ENCODE measurements at places on chromosomes 5 and 9.

GRCh38 chr5:7976411-7977190 is 107.7 kb downstream of the MTRR start:
- DNase-seq = no peak

GRCh38 chr5:54644226-54644625 is 126.7 kb downstream of the SNX18 start:
- no peak for DNase-seq

- DNase-seq = no peak
These were observed 225.5 kb downstream of the NDUFS4 start for GRCh38 chr5:53785924-53786323.

DNA sequence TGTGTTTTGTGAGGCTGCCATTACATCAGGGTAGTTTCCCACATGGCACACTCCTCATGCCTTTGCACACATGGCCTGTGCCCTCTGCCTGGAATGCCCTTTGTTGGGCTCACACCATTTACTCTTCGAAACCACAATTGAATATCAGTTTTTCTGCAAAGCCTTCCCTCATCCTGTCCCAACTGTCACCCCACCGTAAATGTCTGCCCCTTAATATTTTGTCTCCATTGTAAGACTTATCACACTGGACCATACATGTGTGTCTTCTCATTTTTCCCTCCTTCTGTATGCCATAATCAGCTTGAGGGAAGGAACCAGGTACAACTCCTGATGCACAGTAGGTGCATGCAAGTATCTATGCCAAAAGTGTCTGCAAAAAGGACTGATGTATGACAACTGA is 62.7 kb upstream of the TMEM252 start:
- DNase-seq = no peak

DNA sequence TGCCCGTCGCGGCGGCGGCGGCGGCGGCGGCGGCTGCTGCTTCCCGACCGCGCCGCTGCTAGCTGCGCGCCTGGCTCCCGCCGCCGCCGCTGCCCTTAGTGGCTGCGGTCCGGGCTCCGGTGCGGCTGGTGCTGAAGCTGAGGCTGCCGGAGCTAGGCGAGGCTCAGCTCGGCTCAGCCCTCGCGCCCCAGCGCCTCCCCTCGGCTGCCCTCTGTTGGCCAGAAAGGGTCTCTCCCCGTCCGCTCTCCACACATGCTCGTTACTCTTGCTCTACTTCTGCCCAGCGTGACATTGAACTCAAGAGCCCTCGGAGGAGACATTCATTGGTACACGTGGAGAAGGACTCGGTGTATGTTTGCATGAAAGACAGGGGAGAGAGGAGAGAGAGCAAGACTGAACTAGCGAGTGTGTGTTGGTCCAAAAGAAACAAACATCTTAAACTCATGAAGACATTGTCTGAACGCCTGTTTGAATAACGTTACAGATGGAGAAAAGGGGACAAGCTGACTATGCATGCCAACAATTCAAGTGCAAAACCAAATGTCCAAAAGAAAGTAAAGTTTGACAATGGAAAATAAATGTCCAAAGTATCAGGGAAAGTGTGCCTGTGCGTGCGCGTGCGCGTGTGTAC is at the start of gene HCN1:
Gene HCN1, minus strand, starts transcription at position 175 of the 631 bp plus-strand sequence.
- DNase-seq = no peak

GRCh38 chr5:83787631-83788030 is 67.0 kb upstream of the HAPLN1 start:
- DNase-seq = no peak

GRCh38 chr5:88681211-88681803 is 201.7 kb downstream of the MEF2C start:
- DNase-seq = no peak

- DNase-seq = no peak
These were observed 39.4 kb upstream of the BARX1 start for GRCh38 chr9:93994545-93994944.

- no peak for DNase-seq
These were observed 54.3 kb downstream of the CHSY3 start for GRCh38 chr5:129958581-129958980.

- no peak for DNase-seq
These were observed 5.0 kb downstream of the JADE2 start for GRCh38 chr5:134530301-134531077.

DNA sequence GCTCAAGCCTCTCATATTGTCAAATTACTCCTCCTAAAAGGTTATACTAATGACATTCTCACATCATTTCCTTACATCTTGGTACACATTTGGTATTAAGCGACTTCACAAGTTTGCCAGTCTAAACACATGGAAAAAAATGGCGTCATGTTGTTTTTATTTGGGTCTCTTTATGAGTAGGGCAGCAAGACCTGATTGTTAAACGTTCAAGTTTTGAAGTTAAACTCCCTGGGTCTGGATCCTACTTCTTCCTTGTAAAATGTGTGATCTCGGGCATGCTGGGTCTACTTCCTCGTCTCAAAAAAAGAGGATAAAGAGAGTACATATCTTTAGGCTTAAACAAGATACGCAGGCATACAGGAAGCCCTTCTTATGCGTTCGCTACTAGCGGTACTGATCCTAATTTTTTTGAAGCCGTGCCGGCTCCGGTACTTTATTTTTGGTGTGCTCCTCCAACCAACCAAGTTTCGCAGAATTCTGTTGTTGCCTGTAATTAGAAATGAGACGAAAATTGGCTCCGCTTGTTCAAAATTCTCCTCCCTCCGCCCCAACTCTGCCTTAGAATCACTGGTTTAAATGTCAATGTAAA is 596 bp upstream of the CDC37L1 start:
- DNase-seq = no peak

DNA sequence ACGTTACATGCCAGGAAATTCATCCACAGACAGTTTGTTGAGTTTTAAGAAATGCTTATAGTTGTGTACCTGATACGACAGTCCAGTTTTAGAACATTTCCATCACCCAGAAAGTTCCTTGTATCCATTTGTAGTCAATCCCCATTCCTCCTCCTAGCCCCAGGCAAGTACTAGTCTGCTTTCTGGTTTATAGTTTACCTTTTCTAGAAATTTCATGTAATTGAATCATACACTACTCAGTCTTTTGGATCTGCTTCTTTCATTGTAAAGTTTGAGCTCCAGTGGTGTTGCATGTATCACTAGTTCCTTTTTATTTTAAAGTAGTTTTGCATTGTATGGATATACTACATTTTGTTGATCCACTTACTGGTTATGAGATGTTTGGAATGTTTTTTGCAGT is 291.2 kb downstream of the AOPEP start:
- DNase-seq = no peak

- DNase-seq = no peak
These were observed 781 bp downstream of the FOXD1 start for GRCh38 chr5:73447530-73448462.

DNA sequence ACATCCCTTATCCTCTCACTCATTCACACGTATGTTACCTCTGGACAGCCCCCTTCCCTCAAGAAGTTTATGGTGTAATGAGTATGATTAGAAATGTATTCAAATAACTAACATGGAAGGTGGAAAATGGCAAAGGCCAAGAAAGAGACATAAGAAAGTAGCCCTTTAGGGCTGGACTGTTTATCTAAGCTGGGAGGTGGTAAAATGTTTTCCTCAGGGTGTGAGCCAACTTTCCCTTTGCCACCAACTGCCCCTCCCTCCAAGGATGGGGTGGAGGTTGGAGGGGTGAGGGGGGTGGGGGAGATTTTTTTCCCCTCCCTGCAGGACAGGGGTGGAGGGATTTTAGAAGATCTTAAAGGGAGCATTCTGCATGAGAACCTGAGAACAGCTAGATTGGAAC is 8.2 kb downstream of the SLC45A2 start:
- no peak for DNase-seq

GRCh38 chr5:122921826-122922225 is 76.4 kb downstream of the SNX24 start:
- DNase-seq = no peak

- DNase-seq = no peak
These were observed 45.6 kb upstream of the TRIM32 start for GRCh38 chr9:116641292-116642059.

GRCh38 chr5:168676501-168676900 is 97.3 kb upstream of the PANK3 start:
- no peak for DNase-seq

DNA sequence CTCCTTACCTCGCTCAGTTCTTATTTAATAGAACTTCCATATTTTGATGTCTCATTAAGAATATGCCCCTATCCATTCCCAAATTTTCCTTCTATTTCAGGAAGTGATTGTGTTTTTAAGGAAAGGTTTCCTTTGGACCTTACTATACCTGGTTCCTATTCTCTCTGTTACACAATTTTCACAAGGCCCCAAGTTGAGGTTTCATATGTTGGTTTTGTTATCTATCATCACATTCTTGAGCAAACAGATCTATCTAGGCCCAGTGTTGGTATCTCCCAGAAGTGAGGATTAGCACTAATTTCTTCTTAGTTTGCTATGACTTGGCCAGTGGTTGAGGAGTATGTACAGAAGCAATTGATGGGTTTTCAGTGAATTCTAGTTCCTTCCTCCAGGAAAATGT is 41.5 kb downstream of the ALG2 start:
- DNase-seq = no peak

DNA sequence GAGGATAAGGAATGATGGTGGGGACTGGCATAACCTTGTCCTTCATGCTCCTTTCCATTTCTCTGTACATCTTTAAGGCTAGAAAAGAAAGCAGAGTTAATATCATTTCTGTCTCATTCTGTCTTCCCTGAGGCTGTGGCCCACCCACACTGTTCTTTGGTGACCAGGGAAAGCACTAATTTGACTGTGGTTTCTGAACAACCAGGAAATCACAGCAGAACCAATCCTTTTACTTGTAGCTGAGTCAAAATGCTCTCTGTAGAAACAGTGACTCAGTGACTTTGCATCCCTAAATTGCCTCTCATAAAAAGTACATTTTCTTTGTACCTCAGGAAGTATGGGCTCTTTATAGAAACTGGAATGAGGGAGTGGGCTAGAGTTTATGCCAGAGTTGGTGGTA is 28.1 kb downstream of the IL33 start:
- no peak for DNase-seq

DNA sequence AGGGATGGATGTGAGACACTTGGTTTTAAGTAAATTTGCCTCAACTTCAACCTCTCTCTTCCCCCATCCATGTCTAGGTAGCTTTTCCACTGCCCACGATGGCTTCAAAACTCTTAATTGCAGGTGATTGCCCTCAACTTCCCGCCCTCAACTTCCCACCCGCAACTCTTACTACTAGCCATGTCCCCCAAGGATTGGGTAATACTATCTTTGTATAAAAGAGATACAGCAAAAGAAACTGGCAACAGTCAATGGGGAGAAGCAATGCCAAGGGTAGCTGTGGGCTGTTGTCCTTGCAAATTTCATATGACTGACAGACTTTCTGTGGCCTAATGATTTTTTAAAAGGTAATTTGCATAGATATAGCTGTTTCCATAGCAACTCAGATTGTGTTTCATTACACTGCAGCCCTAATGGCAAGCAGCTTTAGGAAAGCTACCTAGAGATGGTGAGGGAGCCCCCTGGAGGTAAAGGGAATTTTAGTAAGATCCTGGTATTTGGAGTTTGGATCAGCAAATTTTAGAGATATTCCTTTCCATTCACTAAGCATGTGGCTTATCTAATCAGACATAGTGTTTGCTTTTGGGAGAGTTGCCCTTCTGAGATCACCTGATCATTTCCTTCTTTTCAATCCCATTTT is 421.5 kb upstream of the DAP start:
- no peak for DNase-seq

DNA sequence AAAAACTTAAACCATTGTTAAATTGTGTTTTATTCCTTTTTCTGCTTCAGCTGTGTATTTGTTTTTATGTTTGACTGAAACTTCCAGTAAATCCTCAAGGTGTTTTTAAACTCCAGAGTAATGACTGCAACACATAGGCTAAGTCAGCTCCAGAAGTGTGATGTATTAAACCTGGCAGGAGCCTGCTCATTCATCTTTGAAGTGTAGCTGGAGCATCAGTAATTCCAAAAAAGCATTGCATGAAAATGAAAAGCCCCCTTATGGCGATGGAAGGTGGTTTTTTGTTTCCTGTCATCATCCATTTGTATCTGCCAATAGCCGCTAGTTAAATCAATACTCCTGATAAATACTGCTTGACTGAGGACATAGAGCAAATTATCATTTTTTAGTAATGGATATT is 474.2 kb upstream of the ADAMTS16 start:
- no peak for DNase-seq

DNA sequence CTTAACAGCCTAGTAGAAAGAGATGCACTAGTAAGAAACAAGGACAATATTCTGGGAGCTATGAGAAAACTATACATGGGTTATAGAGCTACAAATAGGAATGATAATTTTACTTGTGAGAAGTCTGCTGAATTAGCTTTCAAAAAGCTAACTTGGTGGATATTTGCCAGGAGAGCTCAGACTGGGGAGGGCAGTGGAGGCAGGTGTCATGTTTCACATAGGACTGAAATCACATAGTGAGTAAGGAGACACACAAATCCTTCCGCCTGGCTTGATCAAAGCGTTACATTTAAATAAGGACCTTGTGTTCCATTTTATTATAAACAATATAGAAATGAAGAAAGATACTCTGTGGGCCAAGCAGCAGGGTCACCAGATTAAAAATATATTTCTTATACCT is 235.0 kb downstream of the ISL1 start:
- DNase-seq = no peak

DNA sequence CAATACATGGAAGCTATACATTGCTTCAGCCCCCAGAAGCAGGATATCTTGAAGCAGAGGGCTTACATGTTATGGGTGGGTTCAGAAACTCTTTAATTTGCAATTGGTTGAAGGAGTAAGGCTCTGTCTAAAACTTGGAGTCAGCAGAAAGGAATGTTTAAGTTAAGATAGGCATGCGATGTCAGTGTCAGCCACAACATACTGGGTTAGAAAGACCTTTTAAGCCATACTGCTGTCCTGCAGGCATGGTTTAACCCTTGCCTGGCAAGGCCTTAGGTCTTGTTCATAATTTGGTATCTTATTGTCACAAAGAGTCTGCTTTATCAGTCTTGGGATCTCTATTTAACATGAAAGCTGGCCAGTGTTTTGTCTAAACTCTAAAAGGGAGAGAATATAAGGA is 1619.6 kb upstream of the WWC1 start:
- no peak for DNase-seq

GRCh38 chr5:169085636-169086035 is 215.3 kb downstream of the SLIT3 start:
- no peak for DNase-seq

All from stimulated activated CD8-positive, alpha-beta memory T cell treated with anti-CD3 and anti-CD28 coated beads, Interleukin-4, amount 100 ng/mL, for 4 hours (primary cell).